ENCODE measurements at places on chromosomes 16 and 17.

DNA sequence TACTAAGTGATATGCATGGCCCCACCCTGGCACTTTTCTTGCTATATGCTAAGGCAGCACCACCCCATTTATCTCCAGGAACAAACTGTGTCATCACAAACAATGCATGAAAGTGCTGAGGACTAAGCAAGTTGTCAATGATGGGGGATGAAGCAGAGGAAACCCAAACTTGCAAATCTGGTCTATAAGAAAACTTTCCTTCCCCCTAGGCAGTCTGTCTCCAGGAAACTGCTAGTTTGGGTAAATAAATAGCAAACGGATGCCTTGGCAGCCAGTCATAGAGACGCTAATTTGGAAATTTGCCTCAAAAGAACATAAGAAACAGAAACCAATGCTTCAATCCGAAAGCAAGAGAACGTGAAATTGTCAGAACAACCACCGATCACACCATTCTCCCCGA is 5.6 kb upstream of the HSBP1 start:
- DNase-seq = peak; percentile 33

- DNase-seq = no peak
Observed at GRCh38 chr16:77991701-77992100, 30.6 kb upstream of the CLEC3A start.

- no peak for DNase-seq
Observed at GRCh38 chr17:19770985-19771735, 23.1 kb upstream of the ALDH3A1 start.

DNA sequence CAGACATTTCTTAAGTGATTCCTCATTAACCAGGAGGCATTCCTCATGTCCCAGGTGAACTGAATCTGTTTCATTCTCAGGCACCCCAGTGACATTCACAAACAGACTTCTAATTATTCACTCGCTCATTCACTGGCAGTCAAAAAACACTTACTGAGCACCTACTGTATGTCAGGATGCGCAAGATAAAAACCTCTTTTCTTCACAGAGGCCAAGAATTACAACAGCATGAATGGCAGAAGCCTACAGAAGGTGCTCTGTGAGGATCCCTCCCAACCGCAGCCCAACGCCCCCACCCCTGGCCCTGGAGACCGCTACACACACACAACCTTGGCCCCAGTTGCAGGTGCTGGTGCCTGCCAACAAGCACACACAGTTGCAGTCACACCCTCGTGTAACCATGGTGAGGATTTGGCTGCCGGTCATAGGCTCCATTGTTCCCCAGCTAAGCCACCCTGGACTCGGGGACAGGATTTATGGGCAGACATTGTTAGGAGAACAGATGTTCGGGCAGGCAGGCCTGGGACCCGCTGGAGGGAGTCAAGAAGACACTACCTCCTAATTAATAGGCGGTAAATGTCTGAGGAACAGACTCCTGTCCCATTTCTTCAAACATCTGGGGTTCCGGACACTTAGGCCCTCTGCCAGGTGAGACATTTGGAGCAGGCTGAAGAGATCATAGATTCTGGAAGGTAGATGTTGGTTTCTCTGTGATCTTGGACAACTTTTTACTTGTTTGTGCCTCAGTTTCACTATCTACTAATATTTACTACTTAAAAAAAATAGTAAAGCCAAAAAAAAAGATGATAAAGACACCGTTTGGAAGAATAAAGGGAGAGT is 43.2 kb downstream of the CUEDC1 start:
- DNase-seq = no peak

DNA sequence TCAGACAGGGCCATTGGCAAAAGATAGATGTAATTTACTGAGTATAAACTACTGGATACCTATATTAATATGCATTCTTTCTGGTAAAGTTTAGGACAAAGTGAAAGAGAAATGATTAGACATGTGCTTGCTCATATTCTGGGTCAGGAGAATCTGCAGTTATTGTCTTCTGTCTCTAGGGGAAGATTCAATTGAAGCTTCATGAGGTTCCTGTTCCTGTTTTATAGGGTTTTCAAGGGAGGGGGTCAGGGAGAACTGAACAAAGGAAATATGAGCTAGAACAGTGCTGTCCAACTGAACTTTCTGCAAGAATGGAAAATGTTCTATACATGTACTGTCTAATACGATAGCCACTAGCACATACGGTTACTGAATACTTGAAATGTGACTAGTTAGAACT is 59.3 kb upstream of the CORO6 start:
- DNase-seq = no peak
